Memory B cell (primary cell): ENCODE measurements at places on chromosomes 11 and 22.

- H3K27me3 ChIP-seq = no peaks in the 10 kb centered on the region
- no peaks in the 10 kb centered on the region for H3K36me3 ChIP-seq
- peak; percentile 78 for DNase-seq
- peaks cover 35% of the 10 kb centered on the region for H3K4me1 ChIP-seq
These were observed 1.7 kb upstream of the TYMP start for GRCh38 chr22:50531546-50531961.

GRCh38 chr11:111107501-111107900 lies 138.0 kb upstream of the POU2AF2 start:
- H3K4me3 ChIP-seq = no peak overlapping the region
- DNase-seq = no peak
- H3K4me1 ChIP-seq = peaks cover 18% of the 10 kb centered on the region
- no peak overlapping the region for H3K27ac ChIP-seq
- H3K27me3 ChIP-seq = no peaks in the 10 kb centered on the region
- no peaks in the 10 kb centered on the region for H3K36me3 ChIP-seq

GRCh38 chr11:92131289-92131865 lies 93.2 kb upstream of the FAT3 start:
- no peak overlapping the region for H3K27ac ChIP-seq
- H3K27me3 ChIP-seq = no peaks in the 10 kb centered on the region
- DNase-seq = no peak
- no peaks in the 10 kb centered on the region for H3K4me1 ChIP-seq
- H3K36me3 ChIP-seq = no peaks in the 10 kb centered on the region
- no peak overlapping the region for H3K4me3 ChIP-seq

DNA sequence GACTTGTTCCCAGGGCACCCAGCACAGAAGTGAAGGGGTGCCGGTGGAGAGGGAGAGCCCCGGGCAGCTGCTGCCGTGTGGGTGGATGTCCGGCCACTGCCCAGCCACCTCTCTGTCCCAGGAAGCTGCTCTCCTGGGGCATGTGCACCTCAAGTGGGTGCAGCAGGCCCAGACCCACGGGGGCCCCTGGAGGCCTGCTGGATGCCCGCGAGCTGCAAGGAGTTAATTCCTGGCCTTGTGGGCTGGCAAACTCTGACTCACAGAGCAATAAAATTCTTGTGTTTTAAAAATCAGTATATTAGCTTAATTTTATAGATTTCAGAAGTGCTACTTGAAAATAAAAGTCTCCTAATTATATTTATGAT lies 37.4 kb upstream of the KCNQ1OT1 start:
- no peaks in the 10 kb centered on the region for H3K27me3 ChIP-seq
- no peak for DNase-seq
- no peak overlapping the region for H3K4me3 ChIP-seq
- H3K4me1 ChIP-seq = peaks cover 2% of the 10 kb centered on the region
- H3K27ac ChIP-seq = no peak overlapping the region
- H3K36me3 ChIP-seq = peaks cover 5% of the 10 kb centered on the region

DNA sequence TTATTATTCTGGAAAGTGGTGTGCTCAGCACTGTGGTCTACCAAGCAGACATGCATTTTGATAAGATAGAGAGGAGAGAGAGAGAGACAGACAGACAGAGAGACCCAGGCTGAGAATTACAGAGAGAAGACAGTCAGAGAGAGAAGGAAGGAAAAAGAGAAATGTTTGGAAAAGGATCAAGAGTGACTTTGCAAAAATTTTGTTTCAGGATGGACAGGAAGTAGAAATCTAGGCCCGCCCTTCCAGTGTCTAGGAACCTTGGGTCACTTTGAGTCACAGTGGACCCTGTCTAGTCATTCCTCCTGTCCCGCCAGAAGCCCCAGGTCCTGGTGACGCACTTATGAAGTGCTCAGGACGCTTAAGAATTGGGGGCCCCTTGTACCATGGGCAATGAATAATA lies 166.7 kb downstream of the ST3GAL4 start:
- no peak overlapping the region for H3K27ac ChIP-seq
- no peaks in the 10 kb centered on the region for H3K36me3 ChIP-seq
- H3K27me3 ChIP-seq = peaks cover 7% of the 10 kb centered on the region
- DNase-seq = no peak

- DNase-seq = no peak
- H3K27ac ChIP-seq = peak overlapping the region; percentile 21
- no peaks in the 10 kb centered on the region for H3K27me3 ChIP-seq
- no peaks in the 10 kb centered on the region for H3K36me3 ChIP-seq
- no peak overlapping the region for H3K4me3 ChIP-seq
These were observed 49.4 kb downstream of the RSF1 start for GRCh38 chr11:77771135-77771534.

DNA sequence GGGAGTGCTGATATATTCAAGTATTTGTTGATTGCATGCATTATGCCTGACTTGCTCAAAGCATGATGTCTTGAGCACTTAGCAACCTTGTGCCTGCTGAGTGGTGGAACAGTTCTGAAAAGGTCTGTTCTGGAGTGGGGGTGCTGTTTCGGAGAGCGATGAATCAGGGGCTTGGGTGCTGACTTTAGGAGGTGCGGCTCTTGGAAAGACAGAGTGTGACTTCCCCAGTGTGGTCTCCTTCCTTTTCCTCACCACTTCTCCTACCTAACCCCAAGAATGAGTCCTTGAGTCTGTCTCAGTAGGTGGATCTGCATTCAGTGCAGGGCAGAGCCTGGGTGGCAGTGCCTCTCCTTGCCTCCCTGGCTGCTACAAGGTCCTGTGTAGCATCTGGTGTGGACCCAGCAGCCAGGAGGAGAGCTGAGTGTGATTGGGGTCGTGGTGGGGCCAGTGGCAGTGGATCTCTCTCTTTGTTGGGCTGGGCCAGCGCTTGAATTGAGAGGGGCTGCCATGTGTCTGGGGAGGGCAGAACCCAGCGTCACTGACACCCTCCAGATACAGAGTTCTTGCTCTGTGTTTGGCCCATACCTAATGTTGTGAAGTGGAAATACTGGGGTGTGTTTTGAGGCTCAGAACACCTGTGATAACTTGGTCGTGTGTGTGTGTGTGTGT lies 35.9 kb downstream of the ST3GAL4 start:
- H3K27ac ChIP-seq = no peak overlapping the region
- peaks cover 10% of the 10 kb centered on the region for H3K4me1 ChIP-seq
- H3K36me3 ChIP-seq = no peaks in the 10 kb centered on the region
- H3K27me3 ChIP-seq = peaks cover 7% of the 10 kb centered on the region

DNA sequence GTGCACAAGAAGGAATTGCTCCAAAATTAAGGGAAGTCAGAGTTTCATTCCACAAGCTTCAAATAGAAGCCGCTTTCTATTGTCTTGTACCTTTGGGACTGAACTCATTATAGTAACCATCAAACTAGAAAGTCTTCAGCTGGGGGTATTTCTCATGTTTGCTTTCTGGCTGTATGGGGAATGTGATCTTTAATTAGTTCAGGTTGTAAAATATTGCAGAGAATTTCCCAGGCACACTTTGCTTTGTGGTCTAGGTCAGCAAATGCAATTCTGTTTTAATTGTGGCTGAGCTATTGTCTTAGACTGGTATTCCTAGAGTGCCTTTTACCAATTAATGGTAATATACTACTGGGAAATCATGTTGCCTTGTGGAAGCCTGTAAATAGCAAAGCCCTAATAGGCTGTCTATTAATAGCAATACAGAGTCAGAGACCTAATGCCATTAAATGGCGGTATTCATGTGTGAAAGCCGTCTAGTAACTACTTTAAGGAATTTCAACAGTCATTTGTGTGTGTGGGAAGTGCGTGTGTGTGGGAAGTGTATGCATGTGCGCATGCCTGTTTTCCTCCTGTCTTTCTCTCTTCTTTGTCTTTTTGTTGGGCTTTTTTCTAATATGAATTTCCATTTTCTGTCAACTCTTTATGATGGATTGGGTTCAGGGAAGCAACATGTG lies 276.6 kb downstream of the FAT3 start:
- no peak overlapping the region for H3K27ac ChIP-seq
- no peaks in the 10 kb centered on the region for H3K4me1 ChIP-seq
- no peak for DNase-seq
- no peaks in the 10 kb centered on the region for H3K27me3 ChIP-seq
- H3K4me3 ChIP-seq = no peak overlapping the region

GRCh38 chr11:70106757-70107156 lies 28.6 kb downstream of the ANO1 start:
- H3K36me3 ChIP-seq = no peaks in the 10 kb centered on the region
- no peak for DNase-seq
- H3K4me3 ChIP-seq = no peak overlapping the region
- no peaks in the 10 kb centered on the region for H3K4me1 ChIP-seq

DNA sequence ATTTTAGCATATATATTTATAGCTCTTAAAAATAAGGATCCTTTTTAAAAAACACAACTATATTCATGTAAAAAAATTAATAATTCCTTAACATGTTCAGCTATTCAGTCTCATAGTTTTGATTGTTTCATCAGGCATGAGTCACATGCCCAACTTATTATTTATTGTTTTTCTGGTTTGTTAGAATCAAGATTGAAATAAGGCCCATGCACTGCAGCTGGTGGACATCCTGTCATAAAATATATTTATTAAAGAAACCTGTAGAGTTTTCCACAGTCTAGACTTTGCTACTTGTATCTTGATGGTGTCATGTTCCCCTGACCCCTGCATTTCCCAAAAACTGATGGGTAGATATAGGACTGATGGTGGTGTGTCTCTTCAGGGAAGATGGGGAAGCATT lies 77.4 kb downstream of the PARVA start:
- peaks cover 3% of the 10 kb centered on the region for H3K27me3 ChIP-seq
- no peak overlapping the region for H3K27ac ChIP-seq
- no peaks in the 10 kb centered on the region for H3K36me3 ChIP-seq

- no peak for DNase-seq
- no peaks in the 10 kb centered on the region for H3K36me3 ChIP-seq
- no peak overlapping the region for H3K27ac ChIP-seq
These were observed 2.8 kb upstream of the NUCB2 start for GRCh38 chr11:17273668-17274282.

DNA sequence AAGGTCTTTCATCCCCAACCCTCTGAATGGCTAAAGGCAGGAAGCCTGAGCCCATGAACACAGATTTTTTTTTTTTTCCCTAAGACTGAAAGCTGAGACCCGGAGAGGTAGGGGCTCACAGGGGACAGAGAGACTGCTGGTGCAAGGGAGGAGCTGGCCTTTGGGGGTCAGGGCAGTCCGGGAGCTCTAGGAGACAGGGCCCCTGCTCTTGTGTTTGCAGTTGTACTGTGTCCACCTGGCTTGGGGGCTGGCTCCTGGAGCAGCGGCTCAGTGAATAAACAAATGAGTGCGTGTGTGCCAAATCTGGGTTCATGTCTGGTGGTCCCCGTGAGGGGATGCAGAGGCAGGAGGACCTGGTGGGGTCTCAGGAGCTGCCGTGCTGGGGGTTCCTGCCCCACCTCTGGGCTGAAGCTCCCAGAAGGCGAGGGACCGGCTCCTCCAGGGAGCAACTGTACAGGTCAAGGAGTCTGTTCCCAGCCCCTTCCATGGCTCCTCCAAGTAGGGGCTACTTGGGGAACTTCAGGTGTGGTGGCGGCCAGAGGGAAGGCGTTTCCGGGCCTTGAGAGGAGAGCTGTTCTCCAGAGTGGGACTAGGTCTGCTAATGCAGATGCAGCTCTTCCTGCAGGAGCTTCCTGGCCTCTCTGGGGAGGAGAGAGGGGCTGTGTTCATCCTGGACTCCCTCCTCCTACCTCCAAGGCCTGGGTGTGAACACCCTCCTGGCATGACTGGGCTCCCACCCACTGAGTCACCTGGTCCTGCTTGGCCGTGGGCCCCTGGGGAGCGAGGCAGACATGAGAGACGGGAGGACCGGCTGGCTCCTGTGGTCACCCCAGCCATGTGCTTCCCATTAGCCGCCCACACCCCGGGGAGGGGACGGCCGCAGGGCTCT lies 57.6 kb downstream of the FBXO7 start:
- peaks cover 12% of the 10 kb centered on the region for H3K27me3 ChIP-seq
- no peaks in the 10 kb centered on the region for H3K4me1 ChIP-seq
- H3K36me3 ChIP-seq = no peaks in the 10 kb centered on the region
- DNase-seq = no peak

- peaks cover 6% of the 10 kb centered on the region for H3K27me3 ChIP-seq
- H3K4me3 ChIP-seq = no peak overlapping the region
- DNase-seq = peak; percentile 2
- no peaks in the 10 kb centered on the region for H3K4me1 ChIP-seq
- no peak overlapping the region for H3K27ac ChIP-seq
These were observed 71.6 kb downstream of the CCDC34 start for GRCh38 chr11:27291302-27291889.

GRCh38 chr11:109512249-109512648 lies 90.3 kb downstream of the C11orf87 start:
- peaks cover 1% of the 10 kb centered on the region for H3K27me3 ChIP-seq
- H3K36me3 ChIP-seq = no peaks in the 10 kb centered on the region
- no peak overlapping the region for H3K4me3 ChIP-seq
- no peaks in the 10 kb centered on the region for H3K4me1 ChIP-seq
- no peak for DNase-seq
- no peak overlapping the region for H3K27ac ChIP-seq

GRCh38 chr11:107711861-107712755 lies at the start of gene SLN:
Gene SLN (minus strand): TSS chr11:107712056.
- H3K36me3 ChIP-seq = no peaks in the 10 kb centered on the region
- H3K4me1 ChIP-seq = no peaks in the 10 kb centered on the region
- no peak for DNase-seq
